ENCODE measurements at places on chromosomes 3 and 15.
A peak's percentile ranks its signal among the peaks of the same experiment; 100 is the strongest.

- peak; percentile 63 for DNase-seq
Observed at GRCh38 chr3:62188681-62189375, 184.5 kb downstream of the FEZF2 start.

DNA sequence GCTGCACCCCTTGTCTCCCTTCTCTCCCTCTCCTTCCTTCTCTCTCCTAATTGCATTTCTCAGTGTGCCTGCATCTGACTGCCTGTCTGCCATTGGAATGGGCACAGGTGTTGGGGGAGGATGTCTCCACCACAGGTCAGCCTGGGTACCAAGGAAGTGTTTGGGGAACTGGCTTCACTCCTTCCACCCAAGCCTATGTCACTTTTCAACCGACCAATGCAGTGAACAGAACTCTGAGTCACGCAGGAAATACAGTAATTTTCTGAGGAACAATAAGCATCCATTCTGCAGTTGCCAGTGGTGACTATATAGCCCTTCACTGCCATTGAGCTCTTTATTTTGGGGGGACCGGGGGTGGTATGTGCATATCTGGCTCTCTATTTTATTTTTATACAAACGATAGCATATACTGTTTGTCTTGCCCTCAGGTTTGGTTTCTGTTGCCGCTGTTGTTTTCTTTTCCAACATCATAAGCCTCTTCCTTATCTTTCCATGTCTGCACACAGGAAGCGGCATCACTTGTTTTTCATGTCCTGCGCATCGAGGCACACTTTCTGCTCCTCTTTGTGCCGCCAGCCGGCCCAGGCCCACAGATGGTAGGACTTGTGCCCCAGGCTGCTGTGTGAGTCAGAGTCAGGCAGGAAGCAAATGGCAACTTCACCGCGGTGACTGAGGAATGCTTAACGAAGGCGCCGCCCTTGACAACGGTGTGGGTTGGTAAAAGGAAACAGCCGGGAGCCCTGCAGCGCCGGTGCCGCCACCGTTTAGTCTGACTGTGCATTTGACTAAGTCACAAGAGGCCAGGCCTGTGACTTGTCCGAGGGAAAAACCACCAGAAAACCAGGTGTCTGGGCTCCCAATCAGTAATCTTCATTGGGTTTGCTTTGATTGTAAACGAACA lies 21.1 kb upstream of the CDCP1 start:
- peak; percentile 89 for DNase-seq

DNA sequence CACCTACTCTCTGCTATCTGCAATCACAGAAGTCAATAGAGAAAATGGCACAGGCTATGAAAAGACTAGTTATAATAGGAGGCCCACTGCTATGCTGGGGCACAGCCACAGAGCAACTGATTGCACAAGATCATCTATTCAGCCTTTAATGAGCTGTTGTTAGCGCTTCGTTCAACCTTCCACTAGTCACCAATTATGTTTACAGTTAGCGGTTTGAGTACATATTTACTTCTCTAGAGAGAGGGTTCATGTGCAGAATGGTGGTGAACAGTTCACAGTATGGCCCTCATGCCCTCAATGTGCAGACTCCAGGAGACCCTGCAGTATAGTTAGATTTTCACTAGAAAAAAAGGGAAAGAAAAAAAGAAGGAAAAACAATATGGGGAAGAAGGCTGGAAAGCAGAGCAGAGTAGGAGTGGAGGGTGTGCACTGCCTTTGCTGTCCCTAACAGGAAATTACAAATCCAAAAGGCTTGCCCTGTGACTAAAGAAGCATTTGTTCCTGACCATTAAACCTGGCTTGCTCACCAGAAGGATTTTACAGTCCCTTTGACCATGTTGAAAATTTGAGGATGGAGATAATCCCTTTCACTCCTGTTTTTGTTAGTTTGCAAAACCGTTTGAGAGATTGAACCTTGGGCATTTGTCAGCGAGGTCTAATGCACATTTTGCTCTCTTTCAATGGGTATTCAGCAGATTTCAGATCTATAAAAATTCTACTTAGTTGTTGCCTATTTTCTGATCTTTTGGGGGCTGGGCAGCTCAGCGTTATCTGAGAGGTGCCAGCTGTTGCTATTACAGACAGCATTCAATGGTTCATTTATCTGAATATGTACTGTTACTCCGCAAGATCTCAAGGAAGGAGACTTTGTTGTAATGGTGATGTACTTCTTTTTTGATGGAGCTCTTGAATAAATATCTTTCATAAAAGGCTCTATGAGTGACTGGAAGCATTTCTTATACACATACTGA lies 296.1 kb downstream of the LSAMP start:
- DNase-seq: no peak

DNA sequence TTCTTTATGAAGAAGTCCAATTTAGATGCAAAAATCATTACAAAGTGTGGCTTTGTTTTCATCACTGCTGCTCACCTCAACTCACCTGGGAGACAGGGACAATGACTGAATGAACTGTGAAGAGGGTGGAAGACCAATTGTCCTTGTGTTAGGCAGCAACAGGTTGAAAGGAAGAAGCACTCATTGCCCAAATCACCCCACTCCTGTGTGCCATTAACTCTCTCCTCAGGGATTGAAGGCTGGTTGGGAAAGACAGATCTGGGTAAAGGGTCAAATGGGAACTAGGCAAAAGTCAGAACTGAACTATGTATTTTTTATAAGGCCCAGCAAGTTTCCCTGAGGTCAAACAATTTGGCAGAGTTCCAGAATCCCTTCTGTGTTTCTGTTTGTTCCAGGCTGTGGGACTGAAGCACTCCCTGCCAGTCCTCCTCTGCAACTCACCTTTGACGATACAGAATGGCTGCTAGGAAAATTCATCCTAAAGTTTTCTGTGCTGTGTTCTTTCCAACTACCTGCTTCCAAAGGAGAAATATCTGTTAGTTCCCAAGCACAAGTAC lies 68.6 kb upstream of the CCDC39 start:
- DNase-seq: no peak

DNA sequence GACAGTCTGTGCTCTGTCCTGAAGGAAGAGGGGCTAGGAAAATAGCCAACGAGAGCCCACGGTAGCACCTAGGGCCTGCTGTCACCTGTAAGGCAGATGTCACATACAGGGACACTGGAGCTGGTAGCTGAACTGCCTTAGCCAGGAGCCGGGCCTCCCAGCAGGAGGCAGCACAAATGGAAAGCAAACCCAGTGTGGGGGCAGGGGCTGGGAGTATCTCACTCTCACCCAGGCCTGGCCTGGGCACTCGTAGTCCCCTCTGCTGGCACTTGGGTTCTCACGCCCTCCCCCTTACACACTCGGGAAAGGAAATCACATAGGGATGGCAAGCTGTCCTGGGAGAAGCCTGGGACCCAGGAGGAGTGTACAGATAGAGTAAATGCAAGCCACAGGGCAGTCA lies 173.1 kb upstream of the CHRNA7 start:
- no peak for DNase-seq

DNA sequence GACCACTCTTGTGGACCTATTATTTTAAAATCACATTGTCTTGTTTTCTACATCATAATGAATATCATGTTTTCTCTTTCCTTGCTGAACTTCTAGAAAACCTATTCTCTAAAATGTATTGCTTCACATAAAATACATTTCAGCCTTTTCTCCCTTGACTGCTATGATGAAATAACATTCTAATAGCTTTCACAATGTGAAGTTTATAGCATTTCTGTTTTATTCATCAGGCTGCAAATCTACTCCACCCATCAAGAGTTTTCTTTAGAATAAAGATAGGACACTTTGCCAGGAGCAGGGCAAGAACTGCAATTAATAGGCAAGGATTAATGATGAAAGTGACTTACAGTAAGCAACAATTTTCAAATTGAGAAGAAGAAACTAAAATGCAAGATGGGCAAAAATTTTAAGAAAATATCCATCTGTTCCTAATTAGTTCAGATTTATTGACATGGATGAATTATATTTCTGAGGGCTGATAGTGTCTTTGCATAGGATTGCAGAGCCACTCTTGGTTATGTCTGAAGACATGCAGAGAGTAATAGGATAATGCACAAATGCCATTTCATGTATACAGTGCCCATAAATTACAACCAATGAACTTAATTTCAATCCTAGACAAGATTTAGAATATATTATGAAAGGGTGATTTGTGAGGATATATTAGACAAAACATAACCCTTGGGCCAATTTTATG lies 21.7 kb downstream of the LEKR1 start:
- DNase-seq: no peak

- no peak for DNase-seq
Observed at GRCh38 chr15:90362936-90363212, 10.8 kb downstream of the ZNF774 start.

- no peak for DNase-seq
Observed at GRCh38 chr3:100004931-100005330, 109.4 kb downstream of the FILIP1L start.

DNA sequence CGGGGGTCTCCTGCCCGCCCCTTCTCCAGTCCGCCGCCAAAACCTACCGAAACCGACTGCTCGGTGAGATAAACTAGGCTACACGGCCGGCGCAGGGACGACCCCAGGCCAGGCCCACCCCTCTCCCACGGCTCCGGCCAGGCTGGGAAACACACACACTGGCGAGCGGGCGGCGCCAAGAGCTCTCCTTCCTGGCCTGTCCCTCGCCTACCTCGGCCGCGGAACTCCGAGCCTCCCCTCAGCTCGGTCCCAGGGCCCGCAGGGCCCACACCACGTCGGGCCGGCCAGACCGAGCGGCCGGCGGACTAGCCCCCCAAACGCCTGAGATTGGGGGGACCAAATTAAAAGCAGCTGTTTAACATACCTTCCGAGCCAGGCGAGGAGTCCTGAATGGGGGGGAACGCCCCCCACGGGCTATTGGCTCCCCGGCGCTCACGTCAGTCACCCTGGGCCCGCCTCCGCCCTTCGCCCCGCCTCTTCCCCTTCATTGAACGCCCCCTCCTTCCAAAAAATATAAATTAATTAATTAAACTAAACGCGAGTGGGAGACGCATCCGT lies 4.0 kb upstream of the SIN3A start:
- DNase-seq: peak; percentile 98

- DNase-seq: no peak
Observed at GRCh38 chr3:29406291-29406832, 125.5 kb downstream of the RBMS3 start.

DNA sequence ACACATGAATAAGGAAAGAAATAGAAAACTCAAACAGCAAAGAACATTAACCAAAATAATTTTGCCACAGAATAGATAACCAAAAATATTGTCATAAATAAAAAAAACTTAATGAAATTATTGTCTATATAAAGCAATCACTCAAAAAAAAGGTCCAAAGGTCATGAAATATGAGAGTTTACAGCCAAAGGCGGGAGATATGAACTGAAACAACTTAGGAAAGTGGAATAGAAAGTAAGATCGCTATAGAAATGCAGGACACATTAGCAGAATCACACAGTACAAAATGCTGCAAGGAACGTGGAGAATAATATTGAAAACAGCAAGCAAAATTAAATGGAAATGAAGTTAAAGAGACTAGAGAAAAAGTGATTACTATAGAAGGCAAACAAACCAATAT lies 375.0 kb upstream of the ARHGEF26 start:
- no peak for DNase-seq

DNA sequence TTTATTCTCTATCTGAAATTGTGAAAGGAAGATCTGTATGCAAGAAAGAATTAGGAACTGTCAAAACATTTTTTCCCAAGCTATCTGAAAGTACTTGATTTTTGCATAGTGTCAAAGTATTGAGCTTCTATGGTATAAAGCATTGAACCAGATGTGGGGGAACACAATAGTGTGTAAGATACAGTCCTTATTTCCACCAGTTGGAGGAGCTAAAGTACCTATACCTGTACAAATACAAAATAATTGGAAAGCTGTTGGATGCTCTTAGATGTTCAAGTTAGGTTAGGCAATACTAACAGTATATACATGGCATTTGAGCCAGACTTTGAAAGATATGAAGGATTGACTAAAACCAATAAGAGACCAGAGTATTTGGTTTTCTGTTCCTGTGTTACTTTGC lies 148.4 kb downstream of the B3GALNT1 start:
- no peak for DNase-seq

- DNase-seq: no peak
Observed at GRCh38 chr15:59292442-59293151, 80.1 kb downstream of the MYO1E start.

DNA sequence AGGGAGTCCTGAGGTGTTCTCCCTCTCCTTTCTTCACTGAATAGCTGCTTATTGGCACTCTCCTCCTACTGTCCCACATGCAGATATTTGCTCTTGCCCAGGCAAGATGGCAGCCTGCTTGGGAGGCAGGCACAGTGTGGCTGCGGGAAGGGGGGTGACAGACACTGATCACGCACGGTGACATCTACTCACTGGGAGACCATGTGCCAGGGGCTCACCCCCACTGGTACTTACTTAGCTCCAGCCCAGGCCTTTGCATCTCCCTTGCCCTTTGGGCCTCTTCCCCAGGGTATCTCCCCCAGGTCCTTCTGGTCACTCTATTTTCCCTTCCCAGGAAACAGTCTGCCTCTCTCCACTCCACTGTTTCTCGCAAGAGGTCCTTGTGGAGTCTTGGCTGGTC lies 6.4 kb downstream of the PLA2G4E start:
- DNase-seq: no peak

DNA sequence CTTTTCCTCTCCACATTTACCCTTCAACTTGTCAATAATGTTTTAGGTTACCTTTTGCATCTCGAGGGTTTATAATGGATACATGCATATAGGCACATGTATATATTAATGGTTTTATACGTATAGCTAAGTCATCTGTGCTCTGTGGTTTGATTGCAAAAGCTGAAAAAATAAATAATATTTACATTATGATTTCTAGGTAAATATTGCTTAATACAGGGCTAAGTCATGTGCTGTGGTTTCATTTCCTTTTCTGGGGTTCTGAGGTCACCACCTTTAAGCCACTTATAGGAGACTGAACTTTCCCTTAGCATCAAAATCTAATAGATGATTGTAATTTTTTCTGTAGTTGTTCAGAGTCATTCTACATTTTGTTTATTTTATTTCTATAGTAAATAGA lies 33.1 kb downstream of the LPP start:
- no peak for DNase-seq

GRCh38 chr3:187737006-187737367 lies 8.3 kb downstream of the BCL6 start:
- no peak for DNase-seq

DNA sequence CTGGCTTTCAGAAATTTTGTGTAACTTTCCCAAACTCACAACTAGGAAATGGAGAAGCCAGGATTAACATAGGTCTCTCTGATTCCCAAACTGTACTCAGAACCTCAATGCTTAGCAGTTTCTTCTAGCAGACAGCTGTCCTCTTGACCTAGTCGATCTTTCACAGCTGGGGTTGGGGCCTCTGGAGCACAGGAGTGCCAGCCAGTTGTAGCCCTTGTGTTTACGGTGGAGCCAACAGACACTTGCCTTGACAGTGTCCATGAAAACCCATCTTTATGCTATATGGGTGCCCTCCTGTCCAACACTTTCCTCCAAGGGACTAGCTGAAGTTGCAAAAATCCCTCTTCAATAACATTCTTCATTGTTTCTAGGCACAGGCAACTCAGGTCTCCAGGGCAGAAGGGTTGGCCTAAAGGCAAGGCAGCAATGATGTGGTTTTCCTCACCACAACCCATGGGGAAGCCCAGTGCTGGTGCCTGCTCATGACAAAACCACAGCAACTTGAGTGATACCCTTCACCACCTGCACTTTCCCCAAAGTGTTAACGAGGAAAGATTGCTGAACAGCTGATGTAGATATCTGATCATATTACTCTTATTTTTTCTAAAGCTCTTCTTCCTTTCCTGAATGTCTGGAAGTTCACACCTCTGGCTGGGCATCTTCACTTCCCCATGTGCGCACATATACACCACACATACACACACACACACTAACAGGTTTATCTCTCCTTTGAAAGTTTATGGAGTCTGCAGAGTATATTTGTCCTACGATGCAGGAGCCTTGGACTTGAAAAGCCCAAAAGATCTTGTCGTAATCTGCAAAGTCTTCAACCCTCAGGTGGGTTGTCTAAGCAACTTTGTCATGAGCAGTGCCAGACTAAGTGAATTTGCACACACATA lies 11.0 kb upstream of the KNG1 start:
- DNase-seq: no peak
